ENCODE measurements at places on chromosomes 3 and 15. TPM values are rescaled to one million over a fixed set of nuclear protein-coding genes. Genes with fewer than 3 reads are reported as not detected.
A peak's percentile ranks its signal among the peaks of the same experiment; 100 is the strongest.

DNA sequence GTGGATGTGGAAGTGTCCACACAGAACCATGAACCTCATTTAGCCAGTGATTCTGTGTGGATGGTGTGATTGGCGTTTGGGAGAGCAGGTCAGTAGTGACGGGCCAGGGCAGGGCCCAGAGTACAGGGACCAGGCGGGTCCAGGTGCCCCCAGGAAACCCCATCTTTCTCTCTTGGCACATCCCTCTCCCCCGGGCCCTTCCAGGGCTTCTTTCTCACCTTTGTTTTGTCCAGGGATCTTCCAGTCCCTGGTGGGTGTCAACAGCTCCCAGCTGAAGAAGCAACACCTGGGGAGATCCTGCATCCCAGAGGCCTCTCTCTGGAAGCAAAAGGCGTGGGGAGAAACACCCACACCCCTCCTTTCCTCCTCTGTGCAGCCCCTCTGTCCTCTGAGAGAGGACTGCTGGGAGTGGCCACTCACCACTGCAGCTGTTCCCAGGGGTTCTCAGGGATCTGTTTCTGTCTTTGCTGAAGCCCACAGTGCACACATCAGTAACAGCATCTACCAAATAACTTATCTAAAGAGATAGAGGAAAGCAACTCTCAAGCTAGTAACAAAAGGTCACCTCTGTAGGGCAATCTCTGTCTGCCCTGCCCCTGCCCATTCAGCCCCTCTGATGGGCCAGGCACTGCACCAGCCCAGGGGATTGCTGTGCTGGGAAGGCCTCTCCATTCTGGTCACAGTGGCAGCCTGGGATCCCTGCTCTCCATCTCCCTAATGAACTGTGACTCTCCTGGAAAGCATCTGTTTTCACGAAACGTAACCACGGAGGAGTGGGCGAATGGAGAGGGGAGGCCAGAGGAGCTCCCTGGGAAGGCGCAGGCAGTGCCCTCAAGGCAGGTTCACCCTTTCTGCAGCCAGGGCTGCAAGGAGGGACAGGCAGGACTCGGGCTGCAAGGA, 98.3 kb upstream of the ALDH1A3 start:
- no peak for DNase-seq
- peaks cover 36% of the 10 kb centered on the region for H3K27me3 ChIP-seq
- no peak overlapping the region for H3K4me3 ChIP-seq
- H3K36me3 ChIP-seq = no peaks in the 10 kb centered on the region
- H3K4me1 ChIP-seq = peaks cover 3% of the 10 kb centered on the region
- no peak overlapping the region for H3K27ac ChIP-seq

DNA sequence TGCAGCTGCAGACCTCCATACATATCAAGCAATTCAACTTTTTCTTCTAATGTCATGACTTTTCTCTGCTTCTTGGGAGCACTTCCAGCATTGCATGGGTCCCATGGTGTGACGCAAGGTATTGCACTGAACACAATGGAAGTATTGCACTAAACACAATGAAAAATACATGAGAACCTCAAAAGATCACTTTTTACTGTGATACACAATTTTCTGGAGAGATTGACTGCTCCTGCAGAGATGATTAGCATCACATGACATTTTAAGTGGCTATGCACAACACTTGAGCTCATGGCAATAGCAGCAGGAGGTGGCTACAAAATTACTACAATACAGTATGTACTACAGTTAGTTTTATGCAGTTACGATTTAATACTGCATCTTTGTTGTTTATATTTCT, 113.5 kb upstream of the BHLHE40 start:
- peaks cover 7% of the 10 kb centered on the region for H3K36me3 ChIP-seq
- DNase-seq = no peak
- no peaks in the 10 kb centered on the region for H3K27me3 ChIP-seq
- no peak overlapping the region for H3K4me3 ChIP-seq

GRCh38 chr3:52221141-52221562, 4.3 kb downstream of the TLR9 start:
- H3K4me3 ChIP-seq = peak overlapping the region; percentile 73
- H3K36me3 ChIP-seq = no peaks in the 10 kb centered on the region
- DNase-seq = no peak

SYNPR gene
- not detected for total RNA-seq

- no peaks in the 10 kb centered on the region for H3K36me3 ChIP-seq
- no peak overlapping the region for H3K27ac ChIP-seq
- H3K4me3 ChIP-seq = no peak overlapping the region
- no peak for DNase-seq
- H3K4me1 ChIP-seq = no peaks in the 10 kb centered on the region
Measured at GRCh38 chr3:62100282-62100989, 272.9 kb downstream of the FEZF2 start.

DNA sequence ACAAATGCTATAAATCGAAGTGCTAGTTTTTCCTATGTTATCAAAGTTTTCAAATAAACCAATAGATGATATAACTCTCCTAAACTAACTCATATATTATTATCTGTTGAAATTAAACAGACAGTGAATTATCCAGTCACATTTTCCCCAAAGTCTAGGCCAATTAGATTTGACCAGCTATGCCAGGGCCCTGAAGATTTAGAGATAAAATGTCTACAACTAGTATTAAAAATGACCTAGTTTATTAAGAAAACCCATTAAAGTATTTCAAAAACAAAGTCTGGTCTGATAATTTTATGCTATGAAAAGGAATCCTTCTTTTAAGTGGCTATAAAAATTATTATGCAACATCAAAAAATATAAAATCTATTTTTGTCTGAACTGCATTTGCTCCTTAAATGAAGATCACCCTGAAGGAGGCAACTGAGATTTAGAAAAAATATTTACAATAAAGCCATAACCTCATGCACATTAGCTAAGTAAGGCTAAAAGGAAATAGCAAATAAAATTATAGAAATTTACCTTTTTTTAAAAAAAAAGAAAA, 83.4 kb upstream of the MEX3B start:
- peaks cover 19% of the 10 kb centered on the region for H3K36me3 ChIP-seq
- H3K27me3 ChIP-seq = no peaks in the 10 kb centered on the region
- no peak for DNase-seq

- H3K27ac ChIP-seq = no peak overlapping the region
- no peaks in the 10 kb centered on the region for H3K36me3 ChIP-seq
- H3K4me3 ChIP-seq = no peak overlapping the region
- peaks cover 6% of the 10 kb centered on the region for H3K4me1 ChIP-seq
- no peak for DNase-seq
Measured at GRCh38 chr3:126509597-126510307, 7.8 kb downstream of the UROC1 start.

DNA sequence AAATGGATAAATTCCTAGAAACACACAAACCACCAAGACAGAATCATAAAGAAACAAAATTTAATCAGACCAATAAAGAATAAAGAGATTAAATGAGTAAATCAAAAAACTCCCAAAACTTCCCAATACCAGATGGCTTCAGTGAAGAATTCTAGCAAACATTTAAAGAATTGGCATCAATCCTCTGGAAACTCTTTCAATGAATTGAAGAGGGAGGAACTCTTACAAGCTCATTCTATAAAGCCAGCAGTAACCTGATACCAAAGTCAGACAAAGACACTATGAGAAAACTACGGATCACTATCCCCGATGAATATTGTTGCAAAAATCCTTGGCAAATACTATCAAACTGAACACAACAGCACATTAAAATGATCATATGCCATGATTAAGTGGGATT, 81.9 kb upstream of the SLCO2A1 start:
- no peaks in the 10 kb centered on the region for H3K4me1 ChIP-seq
- DNase-seq = no peak
- H3K4me3 ChIP-seq = no peak overlapping the region
- no peaks in the 10 kb centered on the region for H3K36me3 ChIP-seq
- no peaks in the 10 kb centered on the region for H3K27me3 ChIP-seq

DNA sequence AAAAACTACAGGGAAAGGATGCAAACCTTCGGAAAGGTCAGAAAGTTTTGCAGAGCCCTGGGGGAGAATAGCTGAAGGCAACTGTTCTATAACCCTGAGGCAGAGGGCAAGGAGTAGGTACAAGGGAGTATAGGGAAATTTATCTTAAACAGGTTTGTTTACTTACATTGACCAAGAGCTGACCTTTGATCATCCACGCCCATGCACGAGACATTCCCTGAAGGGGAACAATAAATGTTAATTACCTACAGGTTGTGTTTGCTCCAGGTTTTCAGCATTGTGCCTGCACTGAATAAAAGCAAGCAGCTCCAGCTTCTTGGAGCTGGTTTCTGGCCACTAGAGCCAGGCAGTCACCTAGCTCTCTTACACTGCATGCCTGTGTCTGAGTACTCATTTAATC, 524.5 kb upstream of the TGFBR2 start:
- no peak for DNase-seq
- H3K4me3 ChIP-seq = no peak overlapping the region
- H3K36me3 ChIP-seq = no peaks in the 10 kb centered on the region
- no peaks in the 10 kb centered on the region for H3K4me1 ChIP-seq
- H3K27me3 ChIP-seq = peaks cover 25% of the 10 kb centered on the region

GRCh38 chr15:60568914-60569391, 90.0 kb upstream of the ICE2 start:
- H3K36me3 ChIP-seq = peaks cover 14% of the 10 kb centered on the region
- H3K27ac ChIP-seq = peak overlapping the region; percentile 98
- H3K27me3 ChIP-seq = no peaks in the 10 kb centered on the region
- peak overlapping the region; percentile 92 for H3K4me3 ChIP-seq

GRCh38 chr3:180284331-180285110, 247.8 kb upstream of the PEX5L start:
- H3K36me3 ChIP-seq = no peaks in the 10 kb centered on the region
- no peak for DNase-seq
- no peaks in the 10 kb centered on the region for H3K4me1 ChIP-seq
- H3K4me3 ChIP-seq = no peak overlapping the region
- no peaks in the 10 kb centered on the region for H3K27me3 ChIP-seq
- H3K27ac ChIP-seq = no peak overlapping the region

SEMA3G gene
- total RNA-seq = 1.5 TPM

KLHL40 gene
- total RNA-seq = not detected

- no peak for DNase-seq
- no peak overlapping the region for H3K27ac ChIP-seq
- H3K36me3 ChIP-seq = no peaks in the 10 kb centered on the region
- H3K4me3 ChIP-seq = no peak overlapping the region
Measured at GRCh38 chr3:69787436-69788168, 48.3 kb downstream of the MITF start.

DNA sequence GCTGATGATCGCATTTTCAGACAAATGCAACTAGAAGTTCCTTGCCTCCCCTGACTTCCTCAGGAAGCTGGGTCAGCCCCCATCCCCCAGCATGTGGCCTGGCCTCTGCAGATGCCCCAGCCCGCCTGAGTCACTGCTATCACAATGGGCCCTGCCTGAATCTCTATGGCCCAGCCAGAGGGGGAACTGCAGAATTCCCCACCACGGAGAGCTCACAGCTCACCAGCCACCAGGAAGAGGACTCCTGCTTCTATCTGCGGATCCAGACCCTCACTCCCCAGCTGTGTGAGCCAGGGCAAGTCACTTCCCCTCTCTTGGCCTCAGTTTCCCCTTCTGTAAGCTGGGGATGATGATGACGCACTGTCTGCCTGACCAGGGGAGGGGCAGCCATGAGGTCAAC, 6.9 kb downstream of the PLXND1 start:
- no peaks in the 10 kb centered on the region for H3K27me3 ChIP-seq
- peak overlapping the region; percentile 83 for H3K27ac ChIP-seq
- H3K4me3 ChIP-seq = no peak overlapping the region
- no peaks in the 10 kb centered on the region for H3K36me3 ChIP-seq
- H3K4me1 ChIP-seq = peaks cover 36% of the 10 kb centered on the region
- DNase-seq = no peak

- H3K27ac ChIP-seq = no peak overlapping the region
- H3K4me1 ChIP-seq = peaks cover 7% of the 10 kb centered on the region
Measured at GRCh38 chr3:188417766-188418165, 263.8 kb downstream of the LPP start.

- no peaks in the 10 kb centered on the region for H3K4me1 ChIP-seq
- no peak for DNase-seq
- no peak overlapping the region for H3K27ac ChIP-seq
- H3K27me3 ChIP-seq = peaks cover 21% of the 10 kb centered on the region
- H3K4me3 ChIP-seq = no peak overlapping the region
Measured at GRCh38 chr15:47820057-47820746, 102.9 kb downstream of the SEMA6D start.

DNA sequence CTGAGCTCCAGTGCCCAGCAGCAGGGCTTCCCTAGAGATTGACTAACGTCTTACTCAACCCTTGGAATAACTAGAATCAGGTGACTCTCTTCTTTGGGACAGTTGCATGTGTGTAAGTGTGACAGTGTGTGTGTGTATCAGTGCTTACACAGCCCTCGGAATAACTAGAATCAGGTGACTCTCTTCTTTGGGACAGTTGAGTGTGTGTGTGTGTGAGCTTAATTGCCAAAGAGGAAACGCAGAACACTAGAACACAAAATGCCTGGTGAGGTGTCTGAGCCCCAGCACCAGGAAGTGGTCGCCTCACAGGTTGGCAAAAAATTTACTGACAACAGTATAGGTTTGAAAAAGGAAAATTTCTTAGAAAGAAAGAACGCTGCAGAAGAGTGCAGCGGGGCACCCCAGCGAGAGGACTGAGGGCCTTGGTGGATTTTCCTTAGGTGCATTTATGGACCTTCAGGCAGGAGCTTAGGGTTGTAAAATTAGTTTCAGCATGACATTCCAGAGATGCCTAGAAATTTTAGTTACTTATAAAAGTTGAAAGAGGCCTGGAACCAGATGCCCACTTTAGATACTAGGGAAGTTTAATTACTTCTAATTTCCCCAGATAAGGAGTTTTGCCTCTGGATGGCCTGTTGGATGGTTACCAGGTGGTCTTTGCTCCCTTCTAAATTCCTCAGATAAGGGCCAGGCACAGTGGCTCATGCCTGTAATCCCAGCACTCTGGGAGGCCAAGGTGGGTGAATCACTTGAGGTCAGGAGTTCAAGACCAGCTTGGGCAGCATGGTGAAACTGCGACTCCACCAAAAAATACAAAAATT, 3.7 kb upstream of the WDR82 start:
- peak overlapping the region; percentile 63 for H3K4me3 ChIP-seq
- H3K27me3 ChIP-seq = no peaks in the 10 kb centered on the region
- H3K4me1 ChIP-seq = peaks cover 38% of the 10 kb centered on the region
- H3K27ac ChIP-seq = peak overlapping the region; percentile 94
